RPMI7951 (cell line): ENCODE measurements at places on chromosomes 5 and 9.

DNA sequence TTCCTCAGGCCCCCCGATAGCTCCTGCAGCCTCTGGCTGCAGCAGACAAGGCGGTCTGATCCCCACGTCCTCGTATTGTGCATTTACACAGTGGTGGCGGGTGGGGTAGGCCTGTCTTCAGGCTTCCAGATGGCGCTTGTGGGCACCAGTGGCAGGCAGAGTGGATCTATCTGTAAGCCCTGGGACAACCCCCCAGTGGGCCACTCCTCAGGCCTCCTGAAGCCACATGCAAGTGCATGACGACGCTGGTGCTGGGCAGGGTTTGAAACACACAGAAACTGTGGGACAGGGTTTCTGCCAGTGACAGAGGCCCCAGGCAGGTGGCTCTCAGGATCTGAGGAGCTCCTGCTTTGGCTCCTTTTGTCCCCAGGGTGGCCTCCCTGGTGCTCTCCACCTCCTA is 42.0 kb downstream of the SLF1 start:
- no peak for DNase-seq

DNA sequence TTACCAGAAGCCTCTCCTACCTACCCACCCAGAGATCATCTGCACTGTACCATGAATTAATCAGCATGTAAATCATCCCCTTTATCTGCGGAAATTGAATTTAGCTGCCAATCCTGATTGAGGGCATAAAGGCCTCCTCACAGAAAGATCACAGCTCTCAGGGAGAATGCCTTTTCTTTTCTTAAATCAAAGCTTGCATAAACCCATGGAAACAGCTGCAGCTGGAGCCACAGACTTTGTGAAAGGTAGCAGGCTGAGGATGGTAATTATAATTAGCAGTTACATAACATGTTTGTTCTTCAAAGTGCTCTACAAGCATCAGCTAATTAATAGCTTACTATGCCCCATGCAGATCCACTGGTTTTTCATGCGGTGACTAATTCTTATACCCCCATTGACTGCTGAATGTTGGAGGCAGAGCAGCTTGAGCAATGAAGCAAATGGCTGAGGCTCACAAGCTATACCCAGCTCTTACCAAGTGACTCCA is 54.6 kb downstream of the SUSD1 start:
- DNase-seq, result no peak

DNA sequence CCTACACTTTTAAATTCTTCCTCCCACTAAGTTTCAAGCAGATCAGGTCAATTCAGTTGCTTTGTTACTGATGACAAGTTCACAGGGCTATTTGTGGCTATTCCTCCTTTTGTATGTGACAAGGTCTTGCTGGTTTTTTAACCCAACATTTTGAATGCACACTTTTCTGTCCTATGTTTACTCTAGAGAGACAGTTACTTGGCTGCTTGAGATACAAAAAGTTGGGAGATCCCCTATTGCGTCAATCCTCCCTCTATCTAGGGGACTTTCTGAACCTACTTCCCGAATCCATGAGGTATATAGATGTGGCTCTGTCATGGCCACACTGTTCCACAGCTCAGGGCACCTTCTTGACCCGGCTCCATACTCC is 386.7 kb downstream of the NTRK2 start:
- no peak for DNase-seq

DNA sequence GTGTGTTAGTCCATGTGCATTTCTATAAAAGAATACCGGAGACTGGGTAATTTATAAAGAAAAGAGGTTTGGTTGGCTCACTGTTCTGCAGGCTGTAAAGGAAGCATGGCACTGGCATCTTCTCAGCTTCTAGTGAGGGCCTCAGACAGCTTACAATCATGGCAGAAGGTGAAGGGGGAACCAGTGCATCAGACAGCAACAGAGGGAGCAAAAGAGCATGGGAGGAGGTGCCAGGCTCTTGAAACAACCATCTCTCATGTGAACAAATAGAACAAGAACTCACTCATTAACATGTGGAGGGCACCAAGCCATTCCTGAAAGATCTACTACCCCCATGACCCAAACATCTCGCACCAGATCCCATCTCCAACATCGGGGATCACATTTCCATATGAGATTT is 89.2 kb upstream of the IL33 start:
- no peak for DNase-seq

DNA sequence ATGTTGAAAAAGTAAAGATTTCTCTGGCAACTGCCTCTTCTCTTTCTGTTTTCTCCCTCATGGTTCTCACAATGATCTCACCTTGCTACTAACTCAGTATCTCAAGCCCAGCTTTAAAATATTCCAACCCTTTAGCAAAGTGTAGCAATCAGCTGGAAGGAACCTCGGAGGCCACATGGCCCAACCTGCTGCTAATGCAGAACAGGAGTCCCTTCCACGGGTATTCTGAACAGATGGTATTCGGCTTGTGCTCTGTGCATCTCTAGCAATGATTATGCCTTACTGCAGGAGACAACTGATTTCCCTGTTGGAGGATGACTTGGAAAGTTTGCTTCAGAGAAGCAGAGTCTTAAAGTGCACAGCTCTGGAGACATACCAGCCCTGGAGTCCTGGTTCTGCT is 151.8 kb upstream of the PPP1R2B start:
- DNase-seq, result no peak

GRCh38 chr9:136052991-136053756 is 41.9 kb downstream of the NACC2 start:
- no peak for DNase-seq

- DNase-seq, result no peak
These were observed 113.9 kb downstream of the TAF11L14 start for GRCh38 chr5:17748201-17748600.

DNA sequence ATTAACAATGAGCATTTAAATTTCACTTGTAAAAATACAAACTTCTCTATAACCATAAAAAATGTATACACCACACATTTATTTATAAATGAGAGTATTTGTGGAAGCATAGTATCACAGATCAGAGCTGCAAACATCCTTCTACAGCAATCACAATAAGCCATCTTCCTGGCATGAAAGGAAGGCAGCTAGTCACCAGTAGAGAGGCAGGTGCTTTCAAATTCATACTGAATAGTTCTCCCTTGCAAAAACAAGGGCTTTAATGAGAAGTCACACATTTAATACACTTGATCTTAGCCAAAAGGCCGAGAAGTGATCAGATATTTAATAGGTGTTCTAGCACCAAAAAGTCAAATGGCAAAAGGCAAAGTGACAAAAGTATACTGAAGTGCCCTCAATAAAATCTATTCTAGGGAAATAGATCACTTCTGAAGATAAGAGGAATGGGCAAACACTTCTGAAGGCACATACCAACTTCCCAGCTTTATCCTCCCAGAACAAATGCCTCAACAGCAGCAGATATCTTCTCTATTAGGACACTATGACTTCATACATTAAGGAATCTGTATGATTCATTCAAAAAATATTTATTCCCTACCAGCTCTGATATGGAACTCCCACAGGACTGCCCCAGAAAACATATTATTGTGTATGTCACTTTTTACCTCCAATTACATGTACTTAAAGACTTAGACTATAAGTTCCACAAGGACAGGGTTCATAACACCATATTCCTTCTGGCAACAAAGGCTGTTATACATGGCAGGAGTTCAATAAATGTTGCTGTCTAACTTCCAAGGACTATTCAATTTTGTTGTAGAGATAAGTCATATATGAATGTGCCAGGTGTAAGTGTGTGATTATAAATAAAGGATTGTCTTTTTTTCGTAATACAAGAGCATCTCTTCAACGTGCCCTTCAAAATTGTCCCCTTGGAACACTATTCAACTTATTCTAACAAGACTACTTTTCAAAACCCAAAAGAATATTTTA is 31.7 kb downstream of the MAPKAP1 start:
- peak; percentile 80 for DNase-seq

- no peak for DNase-seq
These were observed 18.6 kb downstream of the EQTN start for GRCh38 chr9:27278374-27278773.

DNA sequence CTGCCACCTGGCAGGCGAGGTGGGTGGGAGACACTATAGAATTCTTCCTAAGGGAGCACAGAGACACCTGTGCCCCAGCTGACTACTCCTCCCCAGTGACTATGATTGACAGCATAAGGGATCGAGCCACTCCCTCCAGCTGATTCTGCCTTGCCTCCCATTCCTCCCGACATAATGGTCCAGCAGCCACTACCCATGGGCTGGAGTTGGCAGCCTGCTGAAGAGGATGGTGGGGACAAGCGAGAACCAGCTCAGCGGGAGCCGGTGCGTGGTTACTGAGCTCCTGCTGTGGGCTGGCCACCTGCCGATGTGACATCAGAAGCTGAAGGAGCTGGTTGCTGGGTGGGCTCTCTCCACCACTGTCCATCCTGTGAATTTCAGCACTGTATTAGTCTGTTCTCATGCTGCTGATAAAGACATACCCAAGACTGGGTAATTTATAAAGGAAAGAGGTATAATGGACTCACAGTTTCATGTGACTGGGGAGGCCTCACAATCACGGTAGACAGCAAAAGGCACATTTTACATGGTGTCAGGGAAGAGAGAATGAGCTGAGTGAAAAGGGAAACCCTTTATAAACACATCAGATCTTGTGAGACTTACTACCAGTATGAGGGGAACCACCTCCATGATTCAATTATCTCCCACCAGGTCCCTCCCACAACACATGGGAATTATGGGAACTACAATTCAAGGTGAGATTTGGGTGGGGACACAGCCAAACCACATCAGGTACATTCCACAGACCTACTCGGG is 12.1 kb upstream of the NCS1 start:
- DNase-seq, result no peak

GRCh38 chr5:119071561-119071995 is 691 bp downstream of the DMXL1 start:
- no peak for DNase-seq

DNA sequence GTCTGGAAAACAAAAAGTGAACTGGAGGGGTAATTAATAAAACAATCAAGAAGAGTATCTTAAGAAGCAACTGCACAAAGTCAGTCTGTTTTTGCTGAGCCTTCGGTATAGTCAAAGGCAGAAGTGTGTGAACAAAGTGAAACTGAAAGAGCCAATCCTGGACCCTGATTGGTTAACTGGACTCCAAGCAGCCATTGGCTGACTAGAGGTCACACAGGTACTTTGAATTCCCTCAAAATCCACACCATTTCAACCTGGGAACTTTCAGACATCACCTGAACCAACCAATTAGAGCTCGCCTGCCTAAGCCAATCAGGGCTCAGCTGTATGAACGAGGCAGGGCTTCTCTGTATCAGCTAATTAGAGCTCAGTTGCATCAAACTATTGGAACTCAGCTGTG is 286.7 kb downstream of the TLE4 start:
- DNase-seq, result peak; percentile 78

GRCh38 chr5:106241409-106241808 is 1429.3 kb downstream of the EFNA5 start:
- no peak for DNase-seq

DNA sequence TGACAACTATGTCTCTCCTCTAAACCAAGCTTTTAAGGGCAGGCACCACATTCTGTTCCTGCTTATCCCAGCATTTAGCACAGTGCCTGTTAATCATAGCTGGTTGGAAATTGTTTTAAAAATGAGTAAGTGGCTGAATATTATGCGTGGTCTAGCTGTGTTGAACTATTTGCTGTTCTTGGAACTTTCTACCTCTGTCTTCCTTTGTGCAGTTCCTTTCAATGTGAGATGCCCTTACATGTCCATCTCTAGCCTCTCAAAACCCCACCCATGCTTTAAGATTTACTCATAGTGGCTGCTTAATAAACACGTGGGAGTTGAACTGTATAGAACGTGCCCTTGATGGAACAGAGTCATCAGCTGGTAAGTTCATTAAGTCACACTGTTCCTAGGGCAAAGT is 34.5 kb downstream of the C9orf57 start:
- DNase-seq, result no peak

DNA sequence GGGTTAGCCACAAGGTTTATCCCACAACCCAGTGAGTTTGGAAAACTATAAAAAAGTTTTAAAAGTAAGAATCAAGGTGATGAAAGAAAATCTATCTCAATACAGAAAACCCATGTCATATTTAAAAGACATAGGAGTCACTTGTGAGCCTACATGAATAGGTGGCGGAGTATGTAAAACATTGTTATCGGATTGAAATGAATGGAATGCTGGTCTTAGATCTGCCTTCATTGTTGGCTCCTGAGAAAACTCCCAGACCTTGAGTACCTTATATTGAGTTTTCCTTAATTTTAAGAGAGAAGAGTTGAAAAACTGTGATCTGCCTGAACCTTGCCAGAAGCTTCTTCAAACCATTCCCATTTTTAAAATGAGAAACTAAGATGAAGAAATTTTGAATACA is 551.1 kb downstream of the EFNA5 start:
- no peak for DNase-seq

GRCh38 chr5:103393101-103393754 is 134.7 kb downstream of the MACIR start:
- peak; percentile 68 for DNase-seq

- no peak for DNase-seq
These were observed 8.3 kb downstream of the TMEM250 start for GRCh38 chr9:136110082-136111061.

GRCh38 chr9:37729499-37729898 is 24.1 kb upstream of the TRMT10B start:
- no peak for DNase-seq

DNA sequence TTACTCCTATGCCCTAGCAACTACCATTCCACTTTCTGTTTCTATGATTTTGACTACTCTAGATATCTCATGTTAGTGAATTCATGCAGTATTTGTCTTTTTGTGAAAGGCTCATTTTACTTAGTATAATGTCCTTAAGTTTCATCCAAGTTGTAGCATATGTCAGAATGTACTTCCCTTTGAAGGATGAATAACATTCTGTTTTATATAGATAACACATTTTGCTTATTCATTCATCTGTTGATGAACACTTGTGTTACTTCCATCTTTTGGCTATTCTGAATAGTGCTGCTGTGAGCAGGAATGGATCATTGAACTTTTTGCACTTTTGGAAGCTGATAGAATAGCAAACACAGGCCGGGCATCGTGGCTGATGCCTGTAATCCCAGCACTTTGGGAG is 140.2 kb upstream of the MYO10 start:
- no peak for DNase-seq

DNA sequence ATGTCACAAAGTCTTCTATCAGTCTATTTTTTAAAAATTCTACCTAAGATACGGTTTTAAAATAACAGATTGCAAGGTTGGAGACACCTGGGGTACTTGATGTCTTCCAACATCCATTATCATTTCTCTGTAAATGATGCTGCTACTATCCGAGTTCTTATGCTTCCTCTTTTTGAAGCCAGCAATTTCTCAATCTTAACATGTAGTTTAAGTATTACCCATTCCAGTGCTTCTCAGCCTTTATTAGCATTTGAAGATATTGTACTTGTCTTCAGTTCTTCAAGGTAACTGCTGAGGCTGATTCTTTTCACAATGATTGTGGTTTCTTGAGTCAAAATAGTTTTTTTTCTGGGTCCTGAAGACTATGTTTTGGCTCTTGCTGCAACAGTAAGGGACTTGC is 96.4 kb upstream of the SELENOP start:
- no peak for DNase-seq

GRCh38 chr9:92223758-92224157 is 69.7 kb downstream of the IARS1 start:
- DNase-seq, result no peak

- no peak for DNase-seq
These were observed 70.0 kb downstream of the AMBP start for GRCh38 chr9:114007991-114008666.

GRCh38 chr9:133704711-133705181 is 33.4 kb downstream of the SARDH start:
- no peak for DNase-seq

GRCh38 chr5:74403771-74404170 is 236.8 kb downstream of the ENC1 start:
- no peak for DNase-seq

- DNase-seq, result peak; percentile 6
These were observed 24.0 kb downstream of the DCTN4 start for GRCh38 chr5:150734579-150735384.
